ENCODE measurements at places on chromosomes 16 and 17.
A peak's percentile ranks its signal among the peaks of the same experiment; 100 is the strongest.

GRCh38 chr17:50807009-50807408 is 28.4 kb upstream of the WFIKKN2 start:
- DNase-seq, result no peak

DNA sequence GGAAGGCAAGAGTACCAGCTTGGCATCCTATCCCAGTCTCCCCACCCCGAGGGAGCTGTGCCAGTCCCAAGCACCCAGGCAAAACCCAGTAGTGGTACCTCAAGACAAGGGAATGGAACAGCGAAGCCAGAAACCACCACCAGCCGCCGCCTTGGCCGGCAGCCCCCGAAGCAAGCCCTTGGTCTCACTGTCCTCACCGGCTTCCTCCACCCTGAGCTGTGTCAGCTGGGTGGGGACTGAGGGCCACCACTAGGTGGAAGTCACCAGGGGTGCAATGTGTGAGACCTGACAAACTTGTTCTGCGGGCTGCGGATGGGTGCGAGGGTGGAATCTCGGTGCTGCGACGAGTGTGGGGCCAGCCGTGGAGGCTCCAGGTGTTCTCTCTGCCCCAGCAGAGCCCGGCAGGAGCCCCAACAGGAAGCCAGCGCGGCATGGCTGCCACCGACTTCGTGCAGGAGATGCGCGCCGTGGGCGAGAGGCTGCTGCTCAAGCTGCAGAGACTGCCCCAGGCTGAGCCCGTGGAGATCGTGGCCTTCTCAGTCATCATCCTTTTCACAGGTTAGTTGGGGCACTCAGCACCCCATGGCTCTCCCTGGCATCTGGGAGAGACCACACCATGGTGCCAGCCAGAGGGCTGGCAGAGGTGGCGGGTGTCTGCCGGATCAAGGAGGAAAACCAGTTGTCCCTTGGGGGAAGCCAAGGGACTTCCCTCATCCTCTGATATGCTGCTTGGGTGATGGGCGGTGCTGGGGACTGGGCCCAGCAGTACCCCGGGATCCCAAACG is 6.7 kb downstream of the SMIM5 start:
- no peak for DNase-seq

DNA sequence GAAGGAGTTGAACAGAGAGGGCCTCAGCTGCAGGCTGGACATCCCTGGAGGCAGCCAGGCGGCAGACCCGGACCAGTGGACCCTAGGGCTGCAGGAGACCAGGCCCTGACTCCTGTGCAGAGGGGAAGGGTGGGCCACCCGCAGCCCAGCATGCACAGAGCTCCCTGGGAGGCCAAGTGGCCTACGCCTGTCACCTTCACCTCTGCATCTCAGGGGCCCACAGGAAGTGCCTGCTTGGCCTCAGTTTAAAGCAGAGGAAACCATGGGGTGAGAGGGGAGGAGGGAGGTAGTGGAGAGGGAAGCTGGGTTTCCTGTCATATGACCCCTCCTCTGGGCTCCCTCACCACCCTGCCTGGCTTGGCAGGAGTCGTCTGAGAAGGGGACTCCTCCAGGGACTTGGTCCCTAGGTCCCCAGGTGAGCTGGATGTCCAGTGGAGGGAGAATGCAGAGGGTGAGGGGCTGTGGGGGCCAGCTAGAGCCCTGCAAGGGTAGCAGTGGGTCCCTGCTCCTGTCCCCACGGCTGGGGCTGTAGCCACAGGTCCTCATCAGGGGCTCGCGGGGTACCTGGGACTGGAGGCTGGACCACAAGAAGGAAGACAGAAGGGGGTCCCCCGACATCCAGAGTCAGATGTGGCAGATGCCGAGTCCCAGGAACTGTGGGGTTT is at the start of gene TMC8:
Gene TMC8, plus strand, starts transcription at position 335 of the 665 bp plus-strand sequence. CDS start 818 bp downstream, outside the sequence.
- DNase-seq, result no peak

DNA sequence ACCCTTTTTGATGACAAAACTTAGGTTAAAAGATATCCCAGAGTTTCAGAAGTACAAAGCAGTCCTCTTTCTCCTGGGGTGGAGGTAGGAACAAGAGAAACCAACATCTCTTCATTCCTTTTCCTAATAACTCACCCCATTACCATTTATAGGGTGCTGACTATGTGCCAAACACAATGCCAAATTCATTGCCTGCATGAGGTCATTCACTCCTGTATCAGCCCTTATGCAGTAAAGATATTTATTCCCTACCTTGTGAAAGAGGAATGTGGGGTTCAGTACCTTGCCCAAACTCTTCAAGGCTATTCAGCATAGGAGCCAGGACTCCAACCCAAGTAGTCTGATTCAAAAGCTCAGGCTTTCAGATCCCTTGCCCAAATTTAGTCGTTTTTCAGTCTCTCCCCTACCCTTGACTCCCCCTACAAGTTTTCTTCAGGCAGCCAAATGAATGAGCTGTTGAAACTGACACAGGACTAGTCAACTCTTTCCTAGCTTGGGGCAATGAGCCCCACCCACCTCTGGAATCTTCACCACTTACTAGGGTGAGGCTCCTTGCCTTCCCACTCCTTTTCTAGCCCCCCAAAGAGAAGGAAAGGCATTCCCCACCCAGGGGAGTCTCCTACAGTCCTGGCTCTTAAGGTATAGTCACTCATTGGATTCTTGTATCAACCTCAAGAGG is 5.9 kb downstream of the KRT14 start:
- peak; percentile 76 for DNase-seq

DNA sequence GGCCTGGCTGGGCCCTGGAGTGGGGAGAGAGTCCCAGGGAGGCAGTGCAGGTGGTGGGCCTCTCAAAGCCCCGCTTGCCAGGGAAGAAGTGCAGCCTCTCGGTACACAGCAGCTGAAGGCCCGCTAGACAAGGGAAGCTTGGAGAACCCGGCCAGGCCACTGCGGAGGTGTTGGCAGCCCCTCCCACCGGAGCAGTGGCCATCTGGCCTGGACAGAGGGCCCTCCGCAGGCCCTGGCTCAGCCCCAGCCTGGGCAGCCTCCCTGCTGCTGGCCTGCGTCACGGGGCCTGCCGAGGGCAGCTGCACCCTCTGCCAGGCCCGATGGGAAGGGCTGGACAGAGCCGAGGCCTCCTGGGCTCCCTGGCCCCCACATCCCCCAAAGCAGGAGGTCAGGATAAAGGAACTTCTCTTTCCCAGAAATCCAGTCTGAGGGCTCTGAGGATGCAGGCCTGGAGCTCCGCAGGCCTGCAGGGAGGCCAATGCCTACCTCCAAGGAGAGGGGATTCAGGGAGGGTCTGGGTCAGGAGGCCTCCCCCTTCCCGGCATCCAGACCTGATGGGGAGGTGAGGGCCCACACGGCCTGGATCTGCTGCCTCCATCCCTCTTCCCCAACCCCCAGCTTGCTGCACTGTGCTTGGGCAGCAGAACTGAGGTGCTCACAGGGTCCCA is 4.3 kb downstream of the SPPL2C start:
- no peak for DNase-seq

GRCh38 chr16:77540646-77541045 is 105.8 kb upstream of the ADAMTS18 start:
- no peak for DNase-seq

- no peak for DNase-seq
These were observed 5.6 kb downstream of the COPZ2 start for GRCh38 chr17:48031966-48032365.

GRCh38 chr17:73423159-73423715 is 111.4 kb upstream of the CDC42EP4 start:
- DNase-seq, result no peak

DNA sequence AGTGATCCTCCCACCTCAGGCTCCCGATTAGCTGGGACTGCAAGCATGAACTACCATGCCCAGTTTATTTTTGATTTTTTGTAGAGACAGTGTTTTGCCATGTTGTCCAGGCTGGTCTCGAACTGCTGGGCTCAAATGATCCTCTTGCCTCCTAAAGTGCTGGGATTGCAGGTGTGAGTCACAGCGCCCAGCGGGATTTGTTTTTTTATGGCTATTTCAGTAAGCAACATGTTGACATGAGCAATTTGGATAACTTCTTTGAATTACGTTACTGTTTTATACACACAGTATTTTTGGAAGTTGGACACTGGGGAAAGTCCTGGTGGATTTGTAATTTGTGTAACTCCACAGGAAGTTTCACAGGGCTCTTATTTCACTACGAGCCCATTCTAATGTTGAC is 18.5 kb upstream of the RHOT1 start:
- DNase-seq, result no peak

DNA sequence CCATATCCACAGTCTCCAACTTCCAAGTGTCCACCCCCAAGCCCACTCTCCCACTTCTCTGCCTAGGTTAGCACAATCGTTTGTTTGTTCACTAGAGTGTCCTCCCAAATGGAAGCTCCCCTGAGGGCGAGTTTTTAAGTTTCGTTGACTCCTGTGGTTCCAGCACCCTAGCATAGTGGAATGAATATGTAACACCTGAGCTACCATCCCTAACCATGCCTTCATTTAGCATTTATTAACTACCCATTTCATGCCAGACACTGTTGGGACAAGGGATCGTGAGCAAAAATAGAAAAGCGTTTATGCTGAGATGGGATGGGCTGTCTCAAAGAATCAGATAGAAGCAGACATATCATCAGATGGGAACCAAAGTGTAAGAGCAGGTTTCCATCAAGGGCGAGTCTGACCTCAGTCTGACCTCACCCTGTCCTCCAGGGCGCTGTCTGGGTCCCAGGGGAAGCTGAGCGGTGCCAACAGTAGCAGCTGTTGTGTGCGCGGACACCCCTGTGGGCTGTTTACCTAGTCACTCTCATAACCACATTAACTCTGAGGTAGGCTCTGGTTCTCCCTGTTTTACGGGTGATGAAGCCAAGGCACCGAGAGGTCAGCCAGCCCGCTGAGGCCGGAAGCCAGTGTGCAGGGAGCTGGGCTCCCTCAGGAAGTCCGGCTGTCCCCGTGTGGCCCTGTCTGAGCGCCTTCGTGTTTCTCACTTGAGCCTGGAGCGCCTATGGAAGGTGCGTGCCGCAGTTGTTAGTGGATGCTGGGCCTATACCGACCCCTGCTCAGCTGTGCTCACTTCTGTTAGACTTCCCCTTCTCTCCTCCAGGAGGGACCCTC is 6.2 kb downstream of the CNP start:
- no peak for DNase-seq

DNA sequence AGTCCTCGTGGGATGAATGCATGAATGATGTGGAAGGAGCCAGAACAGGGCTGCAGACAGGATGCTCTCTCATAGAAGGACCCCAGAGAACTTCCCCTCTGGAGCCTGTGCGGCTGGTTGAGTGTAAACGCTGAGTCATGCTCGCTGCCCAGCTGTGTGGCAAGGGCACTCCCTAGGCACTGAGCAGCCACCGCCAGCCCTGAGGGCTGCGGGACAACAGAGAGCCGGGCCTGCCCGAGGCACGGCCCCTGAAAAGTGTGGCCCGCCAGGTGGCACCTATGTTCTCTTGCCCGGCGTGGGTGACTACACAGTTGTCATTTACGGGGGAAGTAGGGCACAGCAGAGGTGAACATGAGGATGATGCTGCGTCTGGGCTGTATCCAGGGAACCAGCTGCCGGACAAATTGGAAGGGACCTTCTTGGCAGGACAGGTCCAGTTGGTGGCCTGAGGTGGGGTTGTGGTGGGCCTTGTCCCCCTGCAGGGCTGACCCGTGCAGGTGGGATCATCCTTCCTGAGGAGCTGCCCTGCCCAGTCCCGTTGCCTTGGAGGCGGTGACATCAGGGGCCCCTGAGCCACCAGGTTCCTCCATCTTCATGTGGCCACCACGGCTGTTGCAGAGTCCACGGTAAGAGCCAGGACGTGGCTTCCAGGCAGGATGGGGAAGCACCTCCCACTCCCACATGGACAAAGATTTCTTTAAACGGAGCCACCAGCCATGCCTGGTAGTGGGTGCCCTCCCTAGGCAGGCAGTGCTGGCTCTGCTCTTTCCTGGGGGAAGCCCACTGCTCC is 94.8 kb upstream of the CBX4 start:
- DNase-seq, result no peak

DNA sequence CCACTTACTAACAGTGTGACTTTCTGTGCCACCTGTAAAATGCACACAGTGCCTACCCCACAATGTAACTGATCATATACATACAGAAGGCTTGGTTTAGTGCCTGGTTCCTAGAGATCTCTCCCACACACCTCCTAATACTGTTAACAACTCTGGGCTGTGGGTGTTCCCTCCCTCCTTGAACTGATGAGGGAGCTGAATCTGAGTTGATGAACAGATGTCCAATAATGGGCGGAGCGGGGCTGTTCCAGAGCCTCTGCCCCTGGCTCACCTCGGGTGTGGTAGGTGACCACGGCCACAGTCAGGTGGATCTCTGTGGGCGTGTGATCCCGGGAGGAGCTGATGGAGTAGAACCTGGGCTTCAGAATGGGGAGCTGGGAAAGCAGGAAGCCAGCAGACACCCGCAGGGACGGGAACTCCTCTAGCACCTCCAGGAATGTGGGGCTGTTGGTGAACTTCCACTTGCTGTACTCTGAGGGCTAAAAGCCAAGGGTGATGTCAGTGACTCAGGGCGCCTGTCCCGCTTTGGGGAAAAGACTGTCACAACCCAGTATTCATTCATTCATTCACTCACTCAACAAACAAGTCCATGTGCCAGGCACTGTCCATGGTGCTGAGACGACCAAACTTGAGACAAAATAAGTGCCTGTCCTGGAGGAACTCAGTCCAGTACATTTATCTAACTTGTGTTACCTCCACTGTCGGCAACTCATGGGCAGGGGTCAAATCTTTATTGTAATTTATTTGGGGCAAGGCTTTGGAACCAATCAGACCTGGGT is 37.6 kb downstream of the NOS2 start:
- no peak for DNase-seq

DNA sequence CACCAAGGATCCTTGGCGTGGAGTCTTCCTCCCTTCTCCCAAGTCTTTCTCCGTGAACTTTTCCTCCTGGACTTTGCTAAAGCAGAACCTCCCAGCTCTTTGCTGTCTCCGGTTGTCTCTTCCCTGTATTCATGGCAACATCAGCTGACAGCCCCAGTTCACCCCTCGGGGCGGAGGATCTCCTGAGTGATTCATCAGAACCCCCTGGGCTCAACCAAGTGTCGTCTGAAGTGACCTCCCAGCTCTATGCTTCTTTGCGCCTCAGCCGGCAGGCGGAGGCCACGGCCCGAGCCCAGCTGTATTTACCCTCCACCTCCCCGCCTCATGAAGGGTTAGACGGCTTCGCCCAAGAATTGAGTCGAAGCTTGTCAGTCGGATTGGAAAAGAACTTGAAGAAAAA is 943 bp downstream of the CNTROB start:
- peak; percentile 55 for DNase-seq

- no peak for DNase-seq
These were observed 44.1 kb downstream of the CRLF3 start for GRCh38 chr17:30780343-30780742.

DNA sequence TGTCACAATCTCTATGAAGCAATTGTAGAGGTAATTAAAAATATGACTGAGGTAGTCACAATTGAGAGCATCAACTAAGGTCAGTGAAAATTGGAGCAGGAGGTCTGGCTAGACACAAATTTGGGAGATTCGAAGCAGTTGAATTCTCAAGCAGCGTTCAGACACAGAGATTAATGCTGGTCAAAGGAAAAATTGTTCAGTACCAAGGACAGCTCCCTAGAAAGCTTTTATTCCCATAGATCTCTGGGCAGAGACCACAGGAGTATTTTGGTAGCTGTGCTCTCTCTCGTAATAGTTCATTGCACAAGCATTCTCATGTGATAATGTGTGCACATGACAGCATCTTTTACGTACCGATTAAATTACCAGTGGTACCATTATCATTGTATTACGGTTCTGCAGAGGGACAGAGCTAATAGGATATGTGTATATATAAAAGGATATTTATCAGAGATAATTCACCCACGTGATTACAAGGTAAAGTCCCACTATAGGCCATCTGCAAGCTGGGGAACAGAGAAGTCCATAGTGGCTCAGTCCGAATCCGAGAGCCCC is 387.5 kb upstream of the HSBP1 start:
- DNase-seq, result no peak

All from RWPE1 (cell line).